ENCODE measurements at places on chromosomes 4 and X.
A peak's percentile ranks its signal among the peaks of the same experiment; 100 is the strongest.

- no peak for DNase-seq
Observed at GRCh38 chrX:127577884-127578283, 474.3 kb downstream of the ACTRT1 start.

DNA sequence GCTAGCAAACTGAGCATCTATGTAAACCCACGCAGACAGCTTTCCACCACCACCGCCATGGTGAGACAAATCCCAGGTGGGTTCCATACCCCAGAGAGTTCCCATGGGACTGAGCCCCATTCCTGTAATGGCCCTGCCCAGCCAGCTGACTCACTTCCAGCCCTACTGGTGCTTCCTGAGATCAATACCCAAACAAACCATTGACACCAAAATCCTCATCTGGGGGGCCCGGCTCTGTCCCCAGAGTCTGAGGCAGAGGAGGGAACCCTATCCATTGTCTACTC, 30.1 kb upstream of the JAKMIP1 start:
- no peak for DNase-seq

- DNase-seq = no peak
Observed at GRCh38 chr4:114597410-114598115, 1.0 kb upstream of the UGT8 start.

GRCh38 chrX:20718592-20719380, 452.1 kb upstream of the RPS6KA3 start:
- DNase-seq = no peak

DNA sequence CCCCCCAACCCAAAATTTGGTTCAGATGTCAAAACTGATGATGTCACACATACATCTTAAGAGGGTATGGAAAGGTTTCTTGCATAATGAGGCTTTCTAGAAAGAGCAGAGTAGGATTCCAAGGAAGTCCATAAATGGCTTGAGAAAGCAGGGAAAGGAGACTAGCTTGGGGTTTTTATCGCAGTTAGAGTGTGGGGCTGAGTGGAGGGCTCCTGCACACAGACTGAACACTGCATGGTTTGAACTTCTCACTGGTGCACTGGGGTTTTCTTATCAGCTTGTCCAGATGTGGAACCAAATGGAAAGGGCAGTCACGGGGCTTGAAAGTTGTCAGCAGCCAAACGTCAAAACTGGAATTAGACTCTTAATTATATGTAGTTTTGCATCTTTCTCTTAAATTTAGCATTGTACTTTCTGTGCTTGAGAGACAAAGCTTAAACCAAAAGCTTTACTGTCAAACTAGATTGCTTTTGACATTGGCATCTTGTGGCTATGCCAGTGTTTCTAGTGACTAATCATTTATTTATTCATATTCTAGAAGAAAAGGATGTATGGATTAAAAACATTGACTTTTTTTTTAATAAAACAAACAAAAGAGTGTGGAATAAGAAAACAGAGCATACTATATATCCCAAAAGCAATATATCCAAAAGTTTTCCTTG, 78.3 kb upstream of the STIM2 start:
- no peak for DNase-seq

- no peak for DNase-seq
Observed at GRCh38 chr4:169567916-169568315, 44.5 kb downstream of the NEK1 start.

DNA sequence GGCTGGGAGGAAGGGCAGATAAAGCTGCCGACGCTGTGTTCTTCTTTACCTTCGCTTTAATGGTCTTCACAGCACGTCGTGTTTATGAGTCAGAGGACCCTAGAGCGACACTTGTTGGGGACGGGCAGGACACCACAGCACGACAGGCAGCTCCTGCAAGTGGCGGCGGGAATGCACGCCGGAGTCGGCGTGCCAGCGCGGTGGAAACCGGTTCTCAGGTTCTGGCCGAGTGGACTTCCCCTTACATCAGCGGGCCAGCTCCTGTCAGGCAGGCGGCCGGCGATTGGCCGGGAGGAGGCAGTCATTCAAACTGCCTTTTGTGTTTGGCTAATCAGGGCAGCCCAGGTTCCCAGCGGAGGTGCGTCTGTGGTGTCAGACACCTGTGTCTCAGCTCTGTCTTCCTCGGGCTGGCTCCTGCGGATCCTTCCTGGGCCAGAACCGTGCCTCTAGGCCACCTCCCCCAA, 150.9 kb downstream of the SHROOM3 start:
- DNase-seq = no peak

- no peak for DNase-seq
Observed at GRCh38 chr4:17961249-17961648, 60.3 kb downstream of the LCORL start.

DNA sequence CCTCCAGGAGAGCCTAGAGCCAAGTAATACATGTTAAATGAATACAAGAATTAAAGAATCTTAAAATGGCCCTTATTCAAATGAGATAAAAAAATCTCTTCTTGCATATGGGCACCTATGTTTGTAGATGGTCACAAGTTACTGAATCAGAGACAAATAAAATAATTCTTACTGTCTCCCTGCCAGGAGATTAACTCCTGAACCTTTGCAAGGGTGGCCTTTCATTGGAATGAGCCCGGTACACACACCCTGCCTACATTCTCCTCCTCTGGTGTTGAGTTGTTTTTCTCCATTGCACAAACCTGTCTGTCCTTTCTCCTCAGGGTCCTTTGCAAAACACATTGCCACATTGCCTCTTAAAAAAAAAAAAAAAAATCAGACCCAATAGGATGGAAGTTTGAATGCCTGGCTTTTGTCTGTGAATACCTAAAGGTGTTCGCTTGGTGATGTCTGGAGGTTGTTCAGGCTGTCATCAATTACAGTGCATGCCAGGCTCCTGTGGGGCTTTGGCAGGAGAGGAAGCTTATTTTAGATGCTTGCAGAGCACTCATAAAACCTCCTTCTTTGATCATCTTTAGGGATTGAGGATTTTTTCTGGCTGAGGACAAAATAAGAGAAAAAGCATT, 8.3 kb upstream of the TMEM154 start:
- no peak for DNase-seq

GRCh38 chrX:107000013-107000515, at the start of gene MORC4:
MORC4 (minus strand) TSS chrX:107000212; CDS start chrX:106999969, 243 bp downstream.
- peak; percentile 53 for DNase-seq

GRCh38 chr4:10285028-10285427, 168.4 kb upstream of the WDR1 start:
- DNase-seq = no peak

- DNase-seq = no peak
Observed at GRCh38 chr4:126820631-126821030, 812.1 kb upstream of the INTU start.

GRCh38 chrX:45775468-45775867, 574.8 kb upstream of the DIPK2B start:
- no peak for DNase-seq

- no peak for DNase-seq
Observed at GRCh38 chr4:72761368-72762038, 192.5 kb upstream of the ADAMTS3 start.

DNA sequence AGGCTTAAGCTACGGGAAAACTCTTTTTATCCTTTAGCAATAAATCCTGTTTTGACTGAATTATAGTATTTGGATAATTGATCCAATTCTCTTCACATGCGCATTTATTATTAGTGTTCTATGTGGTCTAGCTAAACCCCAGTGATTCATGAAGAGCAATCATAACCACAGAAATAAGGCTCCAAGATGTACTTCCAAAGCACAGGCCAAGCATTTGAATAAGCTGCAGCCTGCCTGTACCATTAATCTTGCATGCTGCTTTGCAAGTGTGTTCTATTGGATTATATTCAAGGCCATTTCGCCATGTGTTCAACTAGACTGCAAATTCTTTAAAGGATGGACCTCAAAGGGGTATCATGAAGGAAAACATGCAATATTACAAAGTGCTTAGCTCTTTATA, 385.2 kb upstream of the FAT1 start:
- DNase-seq = no peak

GRCh38 chr4:175068266-175068665, 150.1 kb downstream of the ADAM29 start:
- no peak for DNase-seq

DNA sequence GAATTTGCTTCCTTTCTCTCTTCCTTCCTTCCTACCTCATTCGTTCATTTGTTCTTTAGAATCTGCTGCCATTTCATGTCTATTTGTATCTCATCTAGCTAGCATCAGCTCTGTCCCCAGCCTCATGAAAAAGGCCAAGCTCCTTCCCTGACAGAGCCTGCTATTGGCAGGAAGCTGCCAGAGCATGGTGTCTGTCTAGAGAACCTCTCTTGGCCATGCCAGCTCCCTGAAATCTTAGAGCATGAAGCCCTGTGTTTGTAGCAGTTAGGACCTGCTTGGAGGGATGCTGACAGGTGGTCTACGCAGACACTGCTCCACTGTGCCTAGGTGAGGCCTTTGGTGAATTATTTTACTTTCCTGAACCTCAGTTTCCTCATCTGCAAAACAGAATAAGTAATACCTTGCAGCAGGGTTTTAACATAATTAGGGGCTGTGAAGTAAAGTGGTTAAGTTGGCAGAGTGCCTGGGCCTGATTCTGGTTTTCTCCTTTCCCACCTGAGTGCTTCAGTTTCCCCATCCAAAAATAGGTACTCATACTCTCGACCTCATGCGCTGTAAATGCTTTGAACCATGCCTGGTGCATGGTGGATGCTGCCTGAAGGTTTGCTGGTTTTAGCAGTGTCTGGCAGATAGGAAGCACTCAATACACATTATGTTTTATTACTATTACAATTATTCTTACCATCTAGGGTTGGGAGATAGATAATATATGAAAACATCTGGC, 4.7 kb downstream of the PTTG2 start:
- DNase-seq = no peak

DNA sequence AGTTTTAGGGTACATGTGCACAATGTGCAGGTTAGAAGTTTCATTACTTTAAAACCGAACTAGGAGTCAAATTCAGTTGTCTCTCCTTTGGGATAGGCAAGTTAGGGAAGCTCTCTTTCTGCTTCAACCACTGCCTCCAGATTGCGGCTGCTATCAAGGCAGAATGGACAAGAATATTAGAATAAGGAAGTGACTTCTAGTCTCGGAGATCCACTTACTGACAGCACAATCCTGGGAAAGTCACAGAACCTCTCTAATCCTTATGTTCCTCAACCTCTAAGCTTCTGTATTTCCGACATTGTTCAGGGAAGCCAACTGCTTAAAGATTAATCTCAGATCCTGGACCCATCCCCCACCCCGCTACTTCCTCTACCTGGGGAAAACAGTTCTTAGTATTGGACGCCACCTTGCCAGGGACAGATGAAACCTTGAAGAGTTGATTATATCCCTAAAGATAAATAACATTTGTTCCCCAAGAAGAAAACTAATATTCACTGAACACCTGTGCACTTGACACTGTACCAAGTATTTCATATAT, 2.1 kb downstream of the NUP62CL start:
- DNase-seq = no peak

DNA sequence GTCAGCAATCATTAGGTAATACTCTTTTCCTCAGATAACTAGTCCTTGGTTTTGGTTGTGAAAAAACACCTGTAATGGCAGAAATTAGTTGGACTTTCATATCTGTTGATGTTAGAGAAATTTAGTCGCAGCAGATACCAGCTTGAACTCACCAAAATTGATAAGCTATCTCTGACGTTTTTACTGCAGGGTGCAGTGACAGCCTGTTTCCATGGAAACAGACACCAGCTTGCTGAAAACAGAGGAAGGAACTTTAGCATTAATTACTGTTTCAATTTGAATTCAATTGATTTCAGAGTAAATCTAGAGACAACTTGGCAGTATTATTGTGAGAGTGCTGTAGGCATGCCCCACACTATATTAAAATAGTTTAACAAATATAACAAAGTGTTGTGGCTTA, 246.5 kb downstream of the PPP1R2C start:
- DNase-seq = peak; percentile 7

- DNase-seq = no peak
Observed at GRCh38 chrX:103584596-103584995, 719 bp upstream of the TCEAL4 start.

- no peak for DNase-seq
Observed at GRCh38 chrX:134810211-134810610, 151.9 kb upstream of the PLAC1 start.

- no peak for DNase-seq
Observed at GRCh38 chrX:18617407-18617750, 54.5 kb downstream of the RS1 start.

GRCh38 chr4:105569866-105570236, 17.4 kb downstream of the ARHGEF38 start:
- DNase-seq = no peak

GRCh38 chr4:165563851-165564250, 185.0 kb downstream of the CPE start:
- DNase-seq = no peak

- DNase-seq = no peak
Observed at GRCh38 chrX:68238568-68238967, 194.7 kb downstream of the OPHN1 start.

DNA sequence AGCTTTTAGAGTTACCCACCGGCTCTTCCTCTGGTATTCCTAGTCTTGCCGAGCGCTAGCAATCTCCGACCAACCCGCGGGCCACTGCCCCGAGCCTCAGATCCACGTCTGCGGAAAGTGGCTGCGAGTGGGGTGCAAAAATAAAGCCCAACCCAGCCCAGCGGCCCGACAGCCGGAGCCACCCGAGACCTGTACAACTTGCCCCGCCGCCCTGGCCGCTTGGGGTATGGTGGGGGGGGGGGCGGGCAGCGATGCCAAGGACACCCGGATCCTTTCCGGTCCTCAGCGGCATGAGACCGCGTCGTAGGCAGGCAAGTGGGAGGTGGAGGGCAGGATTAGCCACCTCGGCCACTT, 1.6 kb downstream of the SLITRK4 start:
- no peak for DNase-seq

DNA sequence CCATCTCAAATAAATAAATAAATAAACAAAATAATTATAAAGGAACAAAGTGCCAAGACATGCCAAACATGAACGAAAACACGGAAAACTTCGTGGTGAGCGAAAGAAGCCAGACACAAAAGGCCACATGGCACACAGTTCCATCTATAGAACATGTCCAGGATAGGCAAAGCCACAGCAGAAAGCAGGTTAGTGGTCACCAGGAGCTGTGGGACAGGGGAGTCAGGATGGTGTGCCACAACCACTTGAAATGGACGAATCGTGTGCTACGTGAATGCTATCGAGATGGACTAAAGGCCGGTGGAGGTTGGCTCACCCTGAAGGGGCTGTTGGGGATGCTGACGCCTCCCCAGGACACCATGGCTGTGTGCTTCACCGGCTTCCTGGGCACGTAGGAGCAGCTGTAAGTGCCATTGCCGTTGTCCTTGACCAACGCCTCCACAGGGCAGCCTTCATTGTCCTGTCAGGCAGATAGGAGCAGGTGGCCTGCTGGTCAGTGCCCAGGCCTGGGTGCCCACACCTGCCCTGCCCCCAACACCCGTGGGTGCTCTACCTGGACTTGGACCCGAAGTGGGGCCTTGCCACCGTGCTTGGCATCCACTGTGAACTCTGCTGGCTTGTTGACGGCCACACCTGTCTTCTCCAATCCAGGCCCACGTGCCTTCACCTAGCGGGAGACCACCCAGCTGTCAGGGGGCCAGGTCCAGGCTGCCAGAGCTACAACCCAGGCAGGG, 10.6 kb downstream of the FLNA start:
- no peak for DNase-seq

DNA sequence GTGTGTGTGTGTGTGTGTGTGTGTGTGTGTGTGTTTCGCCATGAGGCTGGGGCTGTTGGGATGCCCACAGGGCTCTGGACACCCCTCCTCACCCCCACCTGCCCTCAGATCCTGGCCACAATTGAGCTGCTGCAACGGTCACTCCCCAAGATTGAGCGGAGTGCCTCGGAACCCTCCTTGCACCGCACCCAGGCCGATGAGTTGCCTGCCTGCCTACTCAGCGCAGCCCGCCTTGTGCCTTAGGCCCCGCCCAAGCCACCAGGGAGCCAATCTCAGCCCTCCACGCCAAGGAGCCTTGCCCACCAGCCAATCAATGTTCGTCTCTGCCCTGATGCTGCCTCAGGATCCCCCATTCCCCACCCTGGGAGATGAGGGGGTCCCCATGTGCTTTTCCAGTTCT, 10.2 kb downstream of the ARAF start:
- DNase-seq = no peak
